ENCODE measurements at places on chromosomes 2 and 18.

GRCh38 chr2:195575016-195575415 is 82.0 kb upstream of the SLC39A10 start:
- DNase-seq: no peak

DNA sequence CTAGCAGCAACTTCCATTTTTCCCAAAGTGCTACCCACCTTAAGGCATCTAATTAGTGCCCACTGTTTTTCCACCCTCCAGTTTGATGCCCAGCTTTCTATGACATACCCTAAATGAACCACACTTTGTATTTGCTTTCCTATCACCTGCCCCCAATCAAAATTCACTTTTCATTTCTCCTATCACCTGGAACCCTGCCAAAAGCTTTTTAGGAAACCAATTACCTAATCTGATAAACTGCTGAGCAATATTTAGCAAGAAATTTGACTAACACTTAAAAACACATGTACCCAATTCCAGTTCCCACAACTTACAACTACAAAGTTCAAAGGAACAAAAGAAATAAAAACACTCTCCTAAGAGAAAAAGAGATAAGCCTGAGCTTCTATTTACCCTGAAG is 71.7 kb downstream of the IKZF2 start:
- DNase-seq: no peak

DNA sequence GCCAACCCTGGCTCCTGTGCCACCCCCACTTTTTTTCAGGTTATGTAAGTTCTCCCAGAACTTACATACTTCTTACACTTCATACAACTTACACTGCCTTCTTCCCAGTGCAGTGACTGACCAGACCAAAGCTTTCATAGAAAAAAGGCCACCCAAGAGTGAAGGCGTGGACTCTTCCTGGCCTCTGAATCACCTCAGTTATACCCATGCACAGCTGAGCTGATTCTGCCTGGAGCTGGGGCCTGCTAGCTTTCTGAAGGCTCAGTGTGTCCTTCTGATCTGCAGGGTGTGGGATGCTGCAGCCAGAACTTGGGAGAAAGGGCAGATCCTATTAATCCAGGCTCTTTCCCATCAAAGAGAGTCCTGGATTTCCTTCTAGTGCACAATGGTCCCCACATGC is 216.1 kb downstream of the TTC32 start:
- DNase-seq: no peak

DNA sequence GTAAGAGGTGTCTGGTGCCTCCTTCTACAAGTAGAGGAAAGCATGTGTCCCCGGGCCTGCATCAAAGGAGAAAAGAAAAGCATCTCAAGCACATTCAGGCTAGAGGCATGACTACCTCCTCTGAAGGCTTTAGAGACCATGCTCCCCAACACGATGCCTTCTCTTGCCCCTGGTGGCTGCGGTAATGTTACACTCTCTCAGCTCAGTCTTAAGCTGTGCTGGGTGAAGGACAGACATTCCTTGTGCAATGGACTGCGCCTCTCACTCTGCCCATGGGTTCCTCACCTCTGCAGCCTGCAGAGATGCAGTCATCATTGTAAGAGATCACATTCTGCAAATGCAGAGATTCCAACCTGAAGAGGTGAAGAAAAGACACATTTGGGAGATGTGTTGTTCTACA is 148.2 kb upstream of the HNRNPA3 start:
- no peak for DNase-seq

- DNase-seq: no peak
These were observed 650.1 kb downstream of the SLC4A3 start for GRCh38 chr2:220277445-220277975.

GRCh38 chr18:22098563-22098989 is 70.8 kb upstream of the GATA6 start:
- no peak for DNase-seq

DNA sequence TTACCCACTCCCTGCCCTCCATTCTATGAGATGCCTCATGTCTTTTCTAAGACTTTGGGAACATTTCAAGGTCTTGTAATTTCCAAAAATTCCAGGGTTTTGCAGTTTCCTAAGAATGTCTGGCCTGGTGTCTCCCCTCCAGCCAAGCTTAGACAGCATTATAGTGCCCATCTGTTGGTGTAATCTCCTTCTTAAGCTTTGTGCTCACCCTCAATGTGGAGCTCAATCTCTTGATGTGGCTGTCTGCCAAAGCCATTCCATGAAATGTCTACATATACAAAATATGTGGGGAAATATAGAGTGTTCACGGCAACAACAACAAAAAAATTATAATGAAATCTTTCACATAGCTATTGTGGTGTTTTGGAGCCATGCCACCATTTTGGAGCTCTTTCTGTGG is 558.4 kb downstream of the PIK3C3 start:
- DNase-seq: no peak

- no peak for DNase-seq
These were observed 2.9 kb upstream of the WDR7 start for GRCh38 chr18:56647951-56648893.

DNA sequence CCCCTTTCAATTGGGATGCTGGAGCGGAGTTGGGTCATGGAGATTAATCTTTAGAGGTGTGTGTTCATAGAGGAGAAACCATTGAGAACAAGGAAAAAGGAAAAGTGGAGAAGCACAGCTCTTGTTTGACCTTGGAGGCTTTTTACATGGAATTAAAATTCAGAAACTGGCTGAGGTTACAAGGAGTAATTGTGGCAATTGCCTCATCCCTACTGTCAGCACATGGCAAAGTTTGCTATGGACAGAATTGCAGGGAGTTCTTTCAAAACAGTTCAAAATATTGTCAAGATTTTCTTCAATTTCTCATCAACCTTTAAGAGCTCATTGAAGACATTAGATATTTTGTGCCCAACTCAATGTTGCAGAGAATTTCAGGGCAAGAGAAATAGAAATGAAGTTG is 232.7 kb downstream of the SLC8A1 start:
- DNase-seq: no peak

DNA sequence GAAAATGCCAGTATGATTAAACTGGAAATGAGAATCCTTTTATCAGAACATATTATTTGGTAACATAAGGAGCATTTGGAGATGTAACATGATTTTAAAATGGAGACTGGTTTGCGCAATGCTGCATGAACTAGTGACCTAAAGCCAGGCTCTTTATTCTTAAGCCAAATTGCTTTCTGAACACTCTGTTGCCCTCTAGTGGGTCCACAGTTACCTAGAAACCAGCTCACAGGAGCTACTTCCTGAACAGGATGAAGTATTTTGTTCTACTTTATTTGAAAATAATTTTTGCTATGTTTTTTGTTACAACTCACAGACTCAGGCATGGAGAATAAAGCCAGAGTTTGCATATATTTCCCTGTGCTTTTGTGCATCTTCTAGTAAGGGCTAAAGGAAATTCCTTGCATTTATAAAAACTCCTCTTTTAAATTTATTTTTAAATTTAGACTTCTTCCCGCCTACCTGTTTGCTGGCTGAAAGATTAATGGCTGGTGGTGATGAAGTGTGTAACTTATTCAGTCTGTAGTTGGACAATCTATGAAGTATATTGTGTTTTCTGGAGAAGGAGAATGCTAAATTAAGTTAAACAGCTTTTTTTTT is 146.7 kb downstream of the PARD3B start:
- DNase-seq: peak; percentile 52

GRCh38 chr2:15748736-15749323 is 157.2 kb downstream of the DDX1 start:
- no peak for DNase-seq

DNA sequence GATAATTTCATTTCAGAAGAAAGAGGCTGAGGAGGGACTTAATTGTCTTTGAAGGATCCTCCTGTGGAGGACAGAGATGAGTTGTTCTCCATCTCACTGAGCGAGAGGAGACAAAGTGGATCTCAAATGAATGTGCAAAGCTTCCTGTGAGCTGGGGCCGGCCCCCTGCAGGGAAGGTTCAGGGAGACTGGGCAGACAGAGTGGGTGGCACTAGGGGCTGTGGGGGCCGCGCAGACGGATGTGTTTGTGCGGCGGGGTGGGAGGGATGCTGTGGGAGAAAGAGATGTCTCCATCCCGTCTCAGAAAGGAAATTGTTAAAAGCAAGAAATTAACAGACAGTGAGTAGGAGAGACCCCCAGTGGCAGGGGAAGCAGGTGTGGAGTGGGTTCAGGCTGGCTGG is 29.1 kb downstream of the KLHL29 start:
- no peak for DNase-seq

DNA sequence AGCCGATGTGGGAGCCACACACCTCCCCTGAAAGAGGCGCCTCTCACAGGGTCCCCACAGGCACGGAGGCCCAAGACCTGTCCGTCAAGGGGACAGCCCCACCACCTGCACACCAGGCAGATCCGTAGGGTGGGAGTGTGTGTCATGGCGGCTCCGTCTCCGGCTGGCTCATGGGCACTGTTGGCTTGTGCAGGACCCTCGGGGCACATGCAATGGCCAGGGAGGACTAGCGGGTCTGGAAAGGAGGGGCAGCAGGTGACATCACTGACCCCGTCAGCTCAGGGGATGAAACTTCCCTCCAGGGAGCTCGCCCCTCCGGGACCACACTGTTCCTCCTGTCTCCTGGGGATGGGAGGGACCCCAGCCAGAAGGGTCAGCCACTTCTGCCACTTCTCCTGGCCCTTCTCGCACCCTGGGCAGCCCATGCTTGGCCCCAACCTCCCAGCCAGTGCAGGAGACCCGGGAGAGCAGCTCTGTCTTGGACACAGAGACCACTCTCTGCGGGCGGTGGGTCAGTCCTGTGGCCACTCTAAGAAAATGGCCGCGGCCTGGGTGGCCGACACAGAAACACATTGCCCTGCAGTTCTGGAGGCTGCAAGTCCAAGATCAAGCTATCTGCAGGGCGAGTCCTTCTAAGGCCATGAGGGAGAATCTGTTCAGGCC is 75.1 kb upstream of the TWIST2 start:
- no peak for DNase-seq

DNA sequence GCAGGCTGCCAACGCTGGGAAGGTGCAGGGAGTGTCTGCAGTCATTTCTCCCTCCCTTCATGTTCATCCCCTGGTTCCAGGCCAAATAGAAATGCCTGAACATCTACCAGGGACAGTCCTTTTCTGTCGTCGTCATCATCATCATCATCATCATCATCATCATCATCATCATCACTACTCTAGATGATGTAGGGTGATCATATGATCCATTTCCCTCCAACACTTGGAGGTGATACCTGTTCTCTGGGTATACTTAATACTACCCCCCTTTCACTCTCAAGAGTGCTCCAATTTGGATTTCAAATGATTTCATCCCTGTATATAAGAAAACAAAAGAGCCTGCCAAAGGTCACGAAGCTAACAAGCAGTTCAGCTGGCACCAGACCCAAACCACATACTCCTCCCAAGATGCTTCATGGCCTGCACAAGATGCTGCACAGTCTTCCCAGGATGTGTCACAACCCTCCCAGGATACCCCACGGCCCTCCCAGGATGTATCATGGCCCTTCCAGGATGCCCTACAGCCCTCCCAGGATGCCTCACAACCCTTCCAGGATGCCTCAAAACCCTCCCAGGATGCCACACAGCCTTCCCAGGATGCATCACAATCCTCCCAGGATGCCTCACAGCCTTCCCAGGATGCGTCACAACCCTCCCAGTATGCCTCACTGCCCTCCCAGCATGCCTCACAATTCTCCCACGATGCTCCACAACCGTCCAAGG is 257.9 kb downstream of the DYSF start:
- DNase-seq: no peak

DNA sequence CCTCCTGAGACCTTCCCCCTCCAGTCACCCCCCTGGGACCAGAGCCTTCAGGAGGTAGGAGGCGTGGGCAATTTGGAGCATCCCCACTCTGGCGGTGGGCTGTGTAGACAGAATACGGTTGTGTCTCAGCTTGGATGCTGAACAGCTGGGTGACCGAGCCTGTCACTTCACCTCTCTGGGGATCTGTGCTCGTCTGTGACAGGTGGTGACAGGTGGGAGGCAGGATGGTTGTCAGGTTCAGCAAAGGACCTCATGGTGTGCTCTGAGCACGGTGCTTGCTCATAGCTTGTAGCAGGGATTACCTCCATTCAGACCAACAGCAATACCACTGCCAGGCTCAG is 186.5 kb upstream of the HS6ST1 start:
- no peak for DNase-seq

GRCh38 chr2:9754532-9754887 is 88.8 kb upstream of the TAF1B start:
- no peak for DNase-seq

DNA sequence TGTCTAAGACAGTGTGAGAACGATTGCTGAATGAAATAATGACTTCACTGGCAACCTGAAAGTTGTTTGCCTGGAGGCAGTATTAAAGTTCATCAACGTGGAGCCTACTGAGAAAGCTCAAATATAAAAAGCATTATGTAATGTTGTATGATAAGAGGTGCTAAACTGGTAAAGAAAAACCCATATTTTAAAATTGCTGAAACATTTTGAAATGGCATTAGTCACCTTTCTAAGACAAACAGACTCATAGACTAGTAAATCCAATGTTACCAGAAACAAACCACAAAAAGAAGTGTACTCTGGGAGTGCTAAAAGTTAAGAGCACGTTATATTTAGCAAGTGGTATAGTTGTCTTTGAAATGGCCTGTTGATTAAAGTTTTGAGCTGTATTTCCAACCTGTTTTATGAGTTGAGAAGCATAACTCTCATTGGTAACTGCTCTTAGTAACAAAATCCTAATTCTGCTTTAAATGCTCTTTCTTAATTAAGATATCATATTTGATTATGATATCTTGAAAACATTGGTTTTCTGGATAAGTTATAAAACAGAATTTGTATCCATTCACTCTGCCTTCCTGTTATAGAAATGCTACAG is 62.7 kb downstream of the CYP1B1 start:
- DNase-seq: no peak

DNA sequence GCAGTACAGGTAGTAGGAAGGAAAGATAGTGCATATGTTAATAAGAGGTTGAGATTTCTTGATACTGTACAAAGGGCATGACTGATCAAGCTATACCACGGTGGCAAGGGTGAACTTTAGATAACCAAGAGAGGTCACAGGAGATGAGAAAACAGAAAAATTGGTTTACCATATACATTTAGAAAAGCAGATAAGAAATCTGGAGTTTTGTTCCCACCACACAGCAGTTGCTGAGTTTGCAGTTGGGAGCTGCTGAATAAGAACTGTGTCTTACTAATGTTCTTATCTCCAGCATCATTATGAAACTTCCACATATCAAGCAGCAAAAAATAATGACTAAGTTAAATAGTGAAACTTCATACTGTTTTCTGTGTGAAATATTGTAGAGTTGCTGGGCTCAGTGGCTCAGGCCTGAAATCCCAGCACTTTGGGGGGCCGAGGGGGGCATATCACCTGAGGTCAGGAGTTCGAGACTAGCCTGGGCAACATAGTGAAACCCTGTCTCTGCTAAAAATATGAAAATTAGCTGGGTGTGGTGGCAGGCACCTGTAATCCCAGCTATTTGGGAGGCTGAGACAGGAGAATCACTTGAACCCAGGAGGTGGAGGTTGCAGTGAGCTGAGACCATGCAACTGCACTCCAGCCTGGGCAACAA is 12.0 kb upstream of the IMPACT start:
- DNase-seq: no peak

- DNase-seq: no peak
These were observed 55.9 kb downstream of the ALK start for GRCh38 chr2:29865512-29865911.

DNA sequence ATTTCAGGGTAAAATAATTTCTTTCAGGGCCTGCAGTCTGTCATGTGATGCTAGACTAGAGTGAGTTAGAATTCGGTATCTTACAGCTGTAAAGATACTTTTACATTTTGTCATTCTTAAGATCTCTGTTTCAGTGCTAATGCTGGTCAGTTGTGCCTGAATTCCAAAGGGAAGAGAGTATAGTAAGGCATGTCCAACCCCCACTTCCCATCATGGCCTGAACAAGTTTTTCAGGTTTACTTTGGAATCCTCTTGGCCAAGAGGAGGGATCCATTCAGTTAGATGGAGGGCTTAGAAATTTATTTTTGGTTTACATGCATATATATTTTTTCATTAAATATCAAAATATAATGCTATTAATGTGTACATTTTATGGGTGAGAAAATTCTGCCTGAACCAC is 596.6 kb downstream of the XIRP2 start:
- DNase-seq: no peak
